NCI-H2171 treated with DMSO at 0.1 percent for 48 hours (cell line): ENCODE measurements at places on chromosomes 16 and 17.

- no peak for DNase-seq
Observed at GRCh38 chr17:45425125-45425983, 7.3 kb downstream of the ARHGAP27 start.

DNA sequence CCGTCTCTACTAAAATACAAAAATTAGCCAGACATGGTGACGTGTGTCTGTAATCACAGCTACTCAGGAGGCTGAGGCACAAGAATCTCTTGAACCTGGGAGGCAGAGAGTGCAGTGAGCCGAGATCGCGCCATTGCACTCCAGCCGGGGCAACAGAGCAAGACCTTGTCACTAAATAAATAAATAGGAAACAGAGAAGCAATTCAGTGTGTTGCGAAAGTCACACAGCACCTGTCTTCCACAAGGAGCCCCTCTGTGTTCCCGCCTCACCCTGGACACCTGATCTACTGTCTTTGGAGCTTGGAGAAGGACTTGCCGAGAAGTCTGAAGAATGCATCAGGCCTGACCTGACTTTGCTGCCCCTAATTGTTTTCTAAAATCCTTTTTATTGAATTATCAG lies 3.5 kb upstream of the CDH1 start:
- no peak for DNase-seq

DNA sequence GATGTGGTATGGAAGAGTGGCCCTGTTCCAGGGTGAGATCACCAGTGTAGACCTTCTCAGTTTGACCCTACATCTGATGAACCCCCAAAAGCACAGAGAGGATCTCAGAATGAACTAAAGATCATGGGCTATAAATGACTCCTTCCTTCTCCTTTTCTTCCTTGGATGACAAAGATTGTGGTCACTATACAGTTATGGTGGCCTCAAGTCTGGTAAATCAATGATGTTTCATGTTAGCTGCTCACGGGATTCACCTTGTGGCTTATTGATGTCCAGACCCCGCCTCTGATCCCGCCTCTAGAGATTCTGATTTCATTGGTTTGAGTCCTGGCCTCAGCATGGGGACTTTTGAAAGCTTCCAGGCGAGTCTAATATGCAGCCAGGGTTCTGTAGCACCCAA lies 112.2 kb downstream of the PITPNC1 start:
- DNase-seq = no peak

DNA sequence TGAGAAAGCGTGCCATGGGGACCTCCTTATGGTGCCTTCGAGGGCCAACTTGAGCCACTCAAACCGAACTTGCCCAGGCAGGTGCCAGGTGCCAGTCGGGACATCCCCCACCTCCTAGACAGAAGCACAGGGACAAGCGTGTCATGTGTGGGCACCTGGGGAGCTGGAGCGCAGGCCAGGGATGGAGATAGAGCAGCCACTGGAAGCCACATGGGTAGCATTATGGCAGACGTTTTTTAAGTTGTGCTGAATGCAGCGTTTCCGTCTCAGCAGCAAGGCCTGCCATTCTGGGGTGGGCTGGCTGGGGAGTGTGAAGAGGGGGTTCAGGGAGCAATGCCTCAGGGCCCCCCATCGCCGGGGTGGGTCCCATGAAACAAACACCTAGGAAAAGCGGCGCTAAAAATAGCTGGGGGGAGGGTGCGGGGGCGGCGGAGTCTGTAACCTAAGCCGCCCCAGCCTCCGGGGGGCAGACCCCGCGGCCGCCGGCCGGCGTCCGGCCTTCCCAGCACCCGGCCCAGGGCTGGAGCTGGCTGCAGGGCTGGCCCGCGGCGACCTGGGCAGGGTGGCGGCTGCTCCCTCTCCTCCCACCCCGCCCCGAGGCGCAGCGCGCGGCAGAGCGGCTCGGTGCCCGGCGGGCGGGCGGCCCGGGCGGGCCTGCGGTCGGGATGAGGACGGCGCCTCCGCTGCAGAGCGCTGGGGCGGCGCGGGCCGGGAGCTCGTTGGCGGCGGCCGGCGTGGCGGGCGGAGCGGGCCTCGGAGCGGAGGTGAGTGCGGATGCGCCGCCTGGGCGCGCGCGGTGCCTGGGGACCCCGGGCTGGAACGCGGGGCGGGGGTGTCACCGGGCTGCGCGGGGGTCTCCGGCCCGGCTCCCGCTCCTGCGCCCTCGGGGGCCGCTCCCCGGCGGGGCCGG lies at the start of gene ZNF469:
TSS of gene ZNF469 (plus strand) at position 469 of the 910 bp plus-strand sequence. CDS start 44,512 bp downstream, outside the sequence.
- DNase-seq = no peak

GRCh38 chr17:62824290-62825131 lies 16.4 kb upstream of the MARCHF10 start:
- no peak for DNase-seq

DNA sequence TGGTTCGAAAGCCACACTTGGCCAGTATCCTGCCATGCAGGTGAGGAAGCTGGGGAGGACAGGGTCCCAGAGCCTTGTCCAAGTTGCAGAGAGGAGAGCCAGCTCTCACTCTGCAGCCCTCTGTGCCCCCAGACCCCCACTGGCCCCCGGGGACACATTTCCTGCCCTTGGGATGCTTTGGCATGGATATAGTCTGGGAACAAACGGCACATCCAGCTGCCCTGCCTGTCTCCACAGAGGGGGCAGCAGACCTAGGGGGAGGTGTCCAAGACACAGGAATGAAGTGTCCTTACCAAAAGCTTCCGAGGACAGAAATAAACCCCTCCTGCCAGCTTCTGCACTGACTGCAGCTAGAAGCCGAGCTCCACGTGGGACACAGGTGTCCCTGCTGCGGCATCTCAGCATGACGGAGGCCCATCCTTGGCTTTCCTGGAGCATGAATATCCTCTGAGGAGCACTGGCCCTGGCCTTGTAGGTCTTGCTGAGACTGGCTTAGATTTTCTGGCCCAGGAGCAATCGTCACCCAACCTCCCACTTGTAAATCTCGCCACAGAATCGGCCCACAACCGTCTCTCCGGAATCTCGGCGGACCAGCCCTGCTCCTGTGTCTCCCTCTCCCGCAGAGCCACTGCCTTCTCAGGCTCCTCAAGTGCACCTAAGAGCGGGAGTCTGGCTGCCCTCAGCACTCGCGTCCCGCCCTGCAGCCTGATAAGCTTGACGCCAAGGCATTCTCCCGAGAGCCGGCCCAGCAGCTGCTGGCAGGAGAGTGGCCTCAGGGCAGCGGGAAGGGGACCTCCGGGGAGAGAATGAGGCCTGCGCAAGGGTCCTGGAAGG lies 1.1 kb upstream of the CAPN15 start:
- DNase-seq = peak; percentile 44

DNA sequence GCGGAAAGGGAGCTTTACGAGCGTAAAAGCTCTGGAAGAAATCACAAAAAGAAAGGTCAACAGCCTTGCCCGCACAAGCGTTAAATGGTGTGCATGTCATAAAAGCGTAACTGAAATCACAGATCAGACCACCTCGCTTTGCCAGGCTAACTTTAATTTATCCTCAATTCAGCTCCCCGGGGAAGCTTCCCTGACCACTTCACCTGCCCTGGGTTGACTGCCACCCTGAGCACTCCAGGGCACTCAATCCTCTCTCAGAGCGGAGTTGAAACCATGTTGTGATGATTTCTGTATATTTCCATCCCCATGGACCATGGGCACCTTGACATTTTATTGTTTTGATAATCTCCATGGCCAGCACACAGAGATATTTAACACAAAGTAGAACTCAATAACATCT lies 16.1 kb upstream of the NAGS start:
- DNase-seq = no peak

DNA sequence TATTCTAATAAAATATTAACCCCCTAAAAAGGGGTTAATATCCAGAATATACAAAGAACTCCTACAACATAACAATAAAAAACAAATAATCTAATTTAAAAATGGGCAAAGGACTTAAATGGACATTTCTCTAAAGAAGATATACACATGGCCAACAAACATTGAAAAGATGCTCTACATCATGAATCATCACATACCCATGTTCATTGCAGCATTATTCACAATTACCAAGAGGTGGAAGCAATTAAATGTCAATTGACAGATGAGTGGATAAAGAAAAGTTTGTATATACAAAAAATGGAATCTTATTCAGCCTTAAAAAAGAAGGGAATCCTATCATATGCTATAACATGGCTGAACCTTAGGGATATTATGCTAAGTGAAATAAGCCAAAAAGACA lies 36.8 kb downstream of the CPD start:
- DNase-seq = no peak

- DNase-seq = no peak
Observed at GRCh38 chr16:79062336-79062735, 538.2 kb downstream of the MAF start.

- peak; percentile 26 for DNase-seq
Observed at GRCh38 chr16:88561485-88562359, 8.5 kb upstream of the ZC3H18 start.

DNA sequence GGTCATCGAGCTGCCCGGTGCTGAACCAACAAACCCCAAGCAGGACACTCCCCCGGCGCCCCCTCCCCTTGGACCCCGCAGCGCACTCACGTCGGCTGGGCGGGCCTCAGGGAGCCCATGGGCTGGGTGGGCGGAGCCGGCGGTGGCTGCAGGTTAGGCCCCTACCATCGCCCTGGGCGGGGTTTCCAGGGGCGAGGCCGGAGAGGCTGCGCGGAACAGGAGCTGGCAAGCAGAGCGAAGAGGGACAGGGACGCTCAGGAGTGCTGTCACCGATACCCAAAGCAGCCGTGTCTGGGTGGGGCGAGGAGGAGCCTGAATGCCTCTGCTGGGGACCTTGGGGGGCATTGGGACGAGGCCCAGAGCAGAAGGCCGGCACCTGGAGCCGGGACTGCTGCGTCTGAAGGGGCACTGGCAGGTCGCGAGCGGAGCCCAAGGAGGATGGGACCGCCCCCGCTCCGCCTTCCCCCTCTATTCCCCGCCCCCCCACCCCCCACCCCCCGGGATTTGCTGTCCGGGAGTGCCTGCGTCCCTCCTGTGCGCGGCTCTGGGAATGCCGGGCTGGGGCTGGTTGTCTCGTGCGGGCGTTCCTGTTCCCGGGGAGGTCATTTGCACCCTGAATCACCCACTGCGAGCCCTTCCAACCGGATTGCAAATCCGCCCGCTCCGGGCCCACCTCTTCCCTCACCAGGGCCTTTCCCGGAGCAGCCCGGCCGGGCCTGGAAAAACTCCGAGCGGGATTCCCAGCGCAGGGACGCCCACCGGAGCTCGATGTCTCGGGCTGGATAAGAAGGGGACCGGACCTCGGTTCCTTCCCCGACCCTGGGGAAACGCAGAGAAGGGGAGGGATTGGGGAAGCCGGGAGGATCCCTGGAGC lies 902 bp downstream of the ARHGAP27 start:
- peak; percentile 78 for DNase-seq

GRCh38 chr17:27257031-27257357 lies 36.9 kb upstream of the WSB1 start:
- no peak for DNase-seq

GRCh38 chr17:4514779-4515178 lies 16.1 kb downstream of the SPNS2 start:
- no peak for DNase-seq

DNA sequence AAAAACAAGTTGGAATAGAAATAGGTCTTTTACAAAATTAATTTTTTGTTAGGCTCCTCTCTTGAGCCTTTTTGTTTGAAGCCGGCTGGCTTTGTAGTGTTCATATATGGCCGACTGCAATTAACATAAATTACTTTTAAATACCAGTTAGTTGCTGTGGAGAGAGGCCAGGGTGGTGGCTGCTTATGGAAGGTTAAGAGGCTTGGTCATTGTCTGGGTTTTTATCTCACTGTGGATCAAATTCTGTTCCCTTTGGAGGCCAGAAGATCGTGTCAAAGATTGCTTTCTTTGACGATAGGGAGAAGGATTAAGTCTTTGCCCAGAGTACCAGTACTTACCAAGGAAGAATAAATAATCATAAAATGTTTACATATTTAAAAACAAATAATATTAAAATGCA lies 39.9 kb downstream of the MSI2 start:
- DNase-seq = no peak

GRCh38 chr16:64017796-64018195 lies 1104.1 kb downstream of the CDH11 start:
- no peak for DNase-seq

GRCh38 chr16:29680180-29680598 lies 1.2 kb downstream of the QPRT start:
- no peak for DNase-seq

DNA sequence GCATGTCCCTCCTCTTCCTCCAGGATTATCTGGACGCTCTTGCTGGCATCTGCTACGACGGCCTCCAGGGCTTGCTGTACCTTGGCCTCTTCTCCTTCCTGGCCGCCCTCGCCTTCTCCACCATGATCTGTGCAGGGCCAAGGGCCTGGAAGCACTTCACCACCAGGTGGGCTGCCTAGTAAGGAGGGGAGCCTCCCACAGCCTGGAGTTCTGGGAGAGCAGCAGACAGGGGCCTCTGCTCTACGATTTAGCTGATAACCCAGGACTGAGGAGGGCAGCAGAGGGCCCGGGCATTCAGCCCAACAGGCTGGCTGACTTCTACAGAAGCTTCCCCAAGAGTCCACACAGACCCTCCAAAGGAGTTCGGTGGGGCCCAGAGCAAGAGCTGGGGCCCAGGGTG lies 21.8 kb upstream of the DNAI2 start:
- no peak for DNase-seq

DNA sequence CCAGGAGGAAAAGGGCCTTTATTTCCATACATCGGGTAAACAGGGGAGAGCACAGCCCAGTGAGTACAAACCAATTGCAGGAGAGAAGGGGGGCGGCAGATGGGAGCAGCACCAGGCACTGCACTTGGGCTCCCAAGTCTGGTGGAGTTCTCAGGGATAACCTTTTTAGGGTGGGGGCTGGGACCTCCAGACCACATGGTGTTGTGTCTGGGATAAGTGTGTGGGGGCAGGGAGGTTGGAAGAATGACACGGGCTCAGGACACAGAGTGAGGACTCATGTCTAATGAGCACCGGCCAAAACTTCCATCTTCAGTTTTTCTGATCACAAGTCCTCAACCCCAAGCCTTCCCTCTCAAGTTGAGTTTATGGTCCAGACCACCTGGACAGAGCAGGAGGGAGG lies 30.6 kb downstream of the PIPOX start:
- DNase-seq = no peak

DNA sequence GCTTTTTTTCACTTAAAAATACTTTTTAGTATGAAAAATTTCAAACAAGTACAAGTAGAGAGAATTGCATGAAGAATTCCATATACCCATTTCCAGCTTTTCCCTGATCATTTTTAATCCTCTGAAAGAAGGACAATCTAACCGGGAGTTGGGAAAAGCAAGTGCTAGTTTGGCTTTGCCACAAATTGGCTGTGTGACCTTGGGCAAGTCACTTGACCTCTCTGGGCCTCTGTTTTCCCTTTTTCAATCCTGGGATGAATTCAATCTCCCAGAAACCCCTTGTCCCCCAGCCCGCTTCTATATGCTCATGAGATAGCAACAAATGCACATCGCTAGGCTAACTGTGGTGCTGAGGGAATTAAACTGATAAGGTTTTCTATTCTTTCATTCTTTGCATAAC lies 49.4 kb downstream of the ASIC2 start:
- DNase-seq = no peak

DNA sequence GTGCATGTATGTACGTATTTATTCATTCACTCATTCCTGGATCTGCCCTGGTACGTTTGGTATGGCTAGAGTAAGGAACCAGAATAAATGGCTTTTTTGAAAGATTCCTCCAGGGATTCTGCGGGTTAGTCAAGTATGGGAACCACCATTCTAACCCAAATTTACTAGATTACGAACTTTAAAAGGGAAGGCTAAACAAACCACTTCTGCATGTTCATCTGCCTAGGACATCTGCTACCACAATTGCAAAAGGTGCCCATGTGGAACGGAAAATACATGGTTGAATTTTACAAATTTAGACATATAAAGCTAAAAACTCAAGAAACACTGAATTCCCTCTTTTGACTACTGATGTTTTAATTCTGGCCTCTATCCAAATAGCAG lies 22.1 kb downstream of the CYTH1 start:
- DNase-seq = peak; percentile 30
